Uterus (tissue), 4 donors: ENCODE measurements at places on chromosomes 1 and 21. TPM values are rescaled to one million over a fixed set of nuclear protein-coding genes. Genes with fewer than 3 reads are reported as not detected.

Gene ST6GALNAC5
- not detected for total RNA-seq

Gene HRNR
- not detected for total RNA-seq

Gene IGSF3
- 3.8 TPM for total RNA-seq

Gene BMP8B
- not detected for total RNA-seq

Gene ADAR
- total RNA-seq, result 100 TPM

Gene SPATA17
- 2.4 TPM for total RNA-seq
